Suppressor macrophage treated with lipopolysaccharide for 4 hours (primary cell): ENCODE measurements at places on chromosomes 4 and X.

DNA sequence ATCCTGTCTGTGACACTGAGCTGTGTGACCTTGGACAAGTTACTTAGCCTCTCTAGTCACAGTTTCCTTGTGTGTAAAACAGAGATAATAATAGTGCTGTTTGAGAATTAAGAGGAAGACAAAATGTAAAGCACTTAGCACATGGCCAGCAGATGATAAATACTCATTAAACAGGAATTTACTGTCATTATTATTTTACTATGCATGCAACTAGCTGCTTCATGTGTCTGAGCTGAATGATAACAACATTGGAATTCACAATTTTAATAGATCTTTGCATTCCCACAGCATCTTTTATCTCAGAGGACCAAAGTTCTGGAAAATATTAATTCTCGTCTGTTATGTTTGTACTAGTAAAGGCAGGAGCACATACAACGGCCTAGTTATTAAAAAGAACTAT is 79.2 kb upstream of the TET2 start:
- no peak for DNase-seq

GRCh38 chr4:121685257-121685656 is 11.5 kb downstream of the ANXA5 start:
- no peak for DNase-seq

GRCh38 chr4:103451341-103451740 is 253.2 kb upstream of the CENPE start:
- DNase-seq = no peak

GRCh38 chr4:52566136-52567031 is 92.7 kb downstream of the USP46 start:
- DNase-seq = no peak

- no peak for DNase-seq
These were observed 1.2 kb downstream of the ARHGAP6 start for GRCh38 chrX:11664211-11665167.

GRCh38 chr4:90486346-90486745 is 359.2 kb downstream of the CCSER1 start:
- DNase-seq = no peak

GRCh38 chrX:68821616-68822015 is 7.2 kb upstream of the EFNB1 start:
- no peak for DNase-seq

- no peak for DNase-seq
These were observed 181.7 kb downstream of the GABRB1 start for GRCh38 chr4:47213106-47213505.
